Breast epithelium (tissue), 4 donors: ENCODE measurements at places on chromosomes 7 and 10.

DNA sequence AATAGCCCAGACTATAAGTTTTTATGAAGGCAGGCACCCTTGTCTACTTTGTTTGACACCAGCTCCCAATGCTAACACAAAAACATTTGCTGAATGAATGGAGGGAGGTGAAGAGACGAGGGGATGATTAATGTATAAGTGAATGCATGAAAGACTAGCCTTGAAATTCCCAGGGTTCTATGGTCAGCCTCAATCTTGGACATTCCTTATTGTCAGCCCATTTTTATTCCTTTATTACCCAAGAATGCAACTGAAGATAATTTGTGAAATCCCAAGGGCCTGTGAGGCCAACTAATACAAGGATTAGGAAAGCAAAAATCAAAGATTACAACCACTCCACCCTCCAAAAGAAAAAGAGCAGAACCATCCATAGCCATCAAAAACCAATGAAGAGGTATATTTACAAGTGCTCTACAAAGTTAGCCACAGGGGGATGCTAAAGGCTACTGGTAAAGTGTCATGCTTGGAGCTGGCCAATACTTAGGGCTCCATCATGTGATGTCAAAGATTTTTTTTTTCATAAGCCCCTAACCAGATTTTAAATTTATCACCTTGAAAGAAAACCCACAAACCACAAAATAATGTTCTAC, 40.0 kb upstream of the ASAH2 start:
- no peak overlapping the region for H3K27ac ChIP-seq
- DNase-seq: no peak
- H3K27me3 ChIP-seq: no peaks in the 10 kb centered on the region
- no peaks in the 10 kb centered on the region for H3K36me3 ChIP-seq

GRCh38 chr7:30347226-30348082, 63.1 kb downstream of the ZNRF2 start:
- H3K27ac ChIP-seq: peak overlapping the region; percentile 28
- no peaks in the 10 kb centered on the region for H3K36me3 ChIP-seq
- no peaks in the 10 kb centered on the region for H3K4me1 ChIP-seq
- DNase-seq: no peak
- H3K4me3 ChIP-seq: no peak overlapping the region

- no peaks in the 10 kb centered on the region for H3K27me3 ChIP-seq
- no peak for DNase-seq
- no peaks in the 10 kb centered on the region for H3K36me3 ChIP-seq
- H3K27ac ChIP-seq: no peak overlapping the region
- H3K4me3 ChIP-seq: no peak overlapping the region
These were observed 21.6 kb upstream of the OTUD1 start for GRCh38 chr10:23417254-23417653.

DNA sequence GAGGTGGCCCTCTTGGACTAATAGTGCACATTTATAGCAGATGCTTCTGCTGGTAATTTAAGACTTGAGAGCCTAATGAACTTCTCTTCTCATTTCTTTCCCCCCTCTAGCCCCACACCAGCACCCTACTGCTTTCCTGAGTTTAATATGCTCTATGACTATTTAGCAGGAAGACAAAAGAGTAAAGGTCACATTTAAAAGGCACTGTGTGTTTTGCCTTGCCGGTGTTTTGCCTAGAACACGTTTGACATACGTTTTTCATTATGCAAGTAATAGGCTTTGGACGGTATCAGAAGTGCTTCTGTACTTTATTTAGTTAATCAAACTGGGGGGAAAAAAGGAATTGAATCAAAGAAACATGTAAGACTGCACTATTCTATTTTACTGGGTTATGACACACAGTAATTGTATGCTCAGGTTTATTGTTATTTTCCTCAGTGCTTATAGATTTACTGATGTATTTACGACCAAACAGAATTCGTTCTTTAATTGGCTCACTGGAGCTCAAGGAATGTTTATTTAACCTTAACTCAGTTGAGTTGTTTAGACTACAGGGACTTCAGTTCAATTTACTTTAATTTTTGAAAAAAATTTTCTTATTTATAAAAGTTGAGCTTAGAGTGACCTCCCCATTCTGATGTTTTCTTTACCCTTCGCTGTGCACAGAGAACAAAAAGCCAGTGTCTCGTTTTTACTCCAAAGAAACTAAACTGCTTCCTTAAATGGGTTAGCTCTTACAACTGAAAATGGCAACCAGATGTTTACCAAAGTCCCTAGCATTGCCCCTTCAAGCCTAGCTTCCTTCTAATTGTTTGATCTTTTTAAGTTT, 35.4 kb downstream of the CPED1 start:
- no peaks in the 10 kb centered on the region for H3K4me1 ChIP-seq
- DNase-seq: no peak
- peak overlapping the region; percentile 73 for H3K27ac ChIP-seq
- H3K4me3 ChIP-seq: no peak overlapping the region
- H3K36me3 ChIP-seq: no peaks in the 10 kb centered on the region

DNA sequence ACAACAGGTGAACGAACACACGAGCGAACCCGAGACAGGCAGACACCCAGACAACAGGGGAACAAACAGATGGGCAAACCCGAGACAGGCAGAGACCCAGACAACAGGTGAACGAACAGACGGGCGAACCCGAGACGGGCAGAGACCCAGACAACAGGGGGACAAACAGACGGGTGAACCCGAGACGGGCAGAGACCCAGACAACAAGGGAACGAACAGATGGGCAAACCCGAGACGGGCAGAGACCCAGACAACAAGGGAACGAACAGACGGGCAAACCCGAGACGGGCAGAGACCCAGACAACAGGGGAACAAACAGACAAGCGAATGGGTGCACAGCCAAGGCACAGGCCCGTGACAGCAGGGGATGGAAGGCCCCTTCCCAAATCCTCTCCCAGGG, 264.7 kb downstream of the ELFN1 start:
- H3K4me3 ChIP-seq: no peak overlapping the region
- no peak for DNase-seq
- no peaks in the 10 kb centered on the region for H3K4me1 ChIP-seq
- H3K36me3 ChIP-seq: no peaks in the 10 kb centered on the region
- no peaks in the 10 kb centered on the region for H3K27me3 ChIP-seq

- no peak for DNase-seq
- no peaks in the 10 kb centered on the region for H3K27me3 ChIP-seq
- no peak overlapping the region for H3K4me3 ChIP-seq
- H3K27ac ChIP-seq: peak overlapping the region; percentile 83
- no peaks in the 10 kb centered on the region for H3K36me3 ChIP-seq
These were observed 102.4 kb upstream of the KLF6 start for GRCh38 chr10:3887404-3887803.

- DNase-seq: no peak
- no peak overlapping the region for H3K27ac ChIP-seq
- no peaks in the 10 kb centered on the region for H3K36me3 ChIP-seq
- H3K27me3 ChIP-seq: no peaks in the 10 kb centered on the region
- H3K4me1 ChIP-seq: no peaks in the 10 kb centered on the region
These were observed 168.9 kb downstream of the CSTF2T start for GRCh38 chr10:51530541-51530940.

DNA sequence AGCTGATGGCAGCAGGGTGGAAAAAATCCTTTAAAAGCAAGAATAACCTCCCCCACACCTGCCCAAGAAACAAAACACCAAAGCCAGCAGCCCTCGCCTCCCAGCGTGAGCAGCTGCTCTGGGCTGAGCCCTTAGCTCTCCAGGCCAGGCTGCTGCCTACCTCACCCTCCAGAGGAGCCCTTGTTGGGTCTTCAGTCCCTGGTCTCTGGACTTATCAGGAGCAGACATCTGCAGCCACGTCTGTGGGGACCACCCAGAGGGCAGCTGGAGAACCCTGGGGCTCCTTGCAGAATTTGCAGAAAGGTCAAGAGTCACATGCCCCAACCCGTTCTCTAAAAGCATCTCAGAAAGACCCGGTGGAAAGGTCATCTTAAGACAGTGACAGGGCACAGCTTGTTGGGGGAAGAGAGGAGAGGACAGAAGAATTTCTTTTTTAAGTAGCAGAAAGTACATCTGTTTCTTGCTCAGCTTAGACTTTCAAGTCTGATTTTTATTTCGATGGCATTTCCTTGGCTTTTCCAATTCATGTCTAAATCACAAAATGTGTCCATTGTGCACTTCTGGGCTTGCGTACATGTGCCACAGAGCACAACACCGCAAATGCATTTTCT, 425.7 kb upstream of the NFE2L3 start:
- DNase-seq: no peak
- H3K27ac ChIP-seq: no peak overlapping the region
- H3K36me3 ChIP-seq: no peaks in the 10 kb centered on the region
- no peaks in the 10 kb centered on the region for H3K4me1 ChIP-seq
